Vagina (tissue), 2 donors: ENCODE measurements at places on chromosomes 6 and 20.

- no peak for DNase-seq
Measured at GRCh38 chr6:41497994-41498393, 48.2 kb upstream of the FOXP4 start.

GRCh38 chr20:44742304-44743079 is 3.2 kb upstream of the KCNK15 start:
- DNase-seq, result no peak

GRCh38 chr6:31489086-31489485 is 8.9 kb upstream of the MICB start:
- DNase-seq, result no peak

DNA sequence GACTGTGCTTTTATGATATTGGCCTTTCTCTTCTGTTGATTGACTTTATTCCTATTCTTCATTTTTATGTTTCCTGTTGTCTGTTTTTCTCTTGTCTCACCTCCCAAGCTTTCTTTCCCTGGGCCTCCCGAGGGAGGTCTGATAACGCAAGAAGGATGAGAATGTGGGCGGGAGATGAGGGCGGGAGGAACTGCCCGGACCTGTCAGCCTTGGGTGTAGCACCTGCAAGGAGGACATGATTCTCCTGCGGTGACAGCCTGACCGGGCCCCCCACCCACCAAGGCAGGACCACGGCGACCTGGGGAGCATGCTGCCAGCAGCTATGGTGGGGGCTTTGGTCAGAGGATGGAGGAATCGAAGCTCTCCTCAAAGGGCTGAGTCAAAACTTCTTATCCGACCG is 86.9 kb downstream of the PLEKHG1 start:
- no peak for DNase-seq

GRCh38 chr6:3484192-3484591 is 27.3 kb upstream of the SLC22A23 start:
- no peak for DNase-seq

GRCh38 chr6:151445482-151445881 is 6.4 kb downstream of the RMND1 start:
- DNase-seq, result no peak

GRCh38 chr6:152648105-152648504 is 10.9 kb upstream of the SYNE1 start:
- no peak for DNase-seq

DNA sequence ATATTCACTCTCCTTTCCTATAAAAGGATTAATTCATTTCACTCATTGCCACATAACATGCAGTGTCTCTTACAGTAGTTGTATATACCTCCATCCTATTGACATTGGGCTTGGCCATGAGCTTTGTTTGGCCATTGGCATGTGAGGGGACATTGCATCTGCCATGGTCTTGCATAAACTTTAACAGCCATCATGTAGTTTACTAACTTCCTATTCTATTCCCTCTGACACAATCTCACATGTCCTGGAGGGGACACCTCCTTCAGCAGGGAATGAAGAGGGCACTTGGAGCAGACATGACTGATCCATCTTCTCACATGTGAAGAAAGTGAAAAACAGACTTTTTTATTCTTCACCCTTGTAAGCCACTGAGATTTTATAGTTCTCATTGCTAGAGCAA is 115.5 kb upstream of the MARCKS start:
- no peak for DNase-seq

DNA sequence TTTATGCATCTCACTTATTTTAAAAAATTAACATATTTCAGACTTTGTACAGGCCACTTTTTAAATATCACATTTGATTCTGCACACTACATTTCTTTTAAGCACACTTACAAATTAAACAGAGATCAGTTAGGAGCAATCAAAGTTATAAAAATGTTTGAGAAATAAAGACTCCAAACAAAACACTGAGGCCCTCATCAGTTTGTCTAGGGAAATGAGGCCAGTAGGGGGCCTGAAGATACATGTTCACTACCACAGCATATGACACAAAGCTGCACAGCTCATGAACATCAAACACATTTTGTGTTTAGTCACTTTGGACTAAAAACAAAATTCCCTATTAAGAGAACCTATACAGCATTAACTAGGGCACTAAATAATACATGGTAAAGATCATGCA is 180.5 kb downstream of the PDE7B start:
- DNase-seq, result no peak

- no peak for DNase-seq
Measured at GRCh38 chr6:42551217-42551616, 12.6 kb upstream of the UBR2 start.

- DNase-seq, result no peak
Measured at GRCh38 chr6:89520736-89521135, 87.8 kb downstream of the ANKRD6 start.

DNA sequence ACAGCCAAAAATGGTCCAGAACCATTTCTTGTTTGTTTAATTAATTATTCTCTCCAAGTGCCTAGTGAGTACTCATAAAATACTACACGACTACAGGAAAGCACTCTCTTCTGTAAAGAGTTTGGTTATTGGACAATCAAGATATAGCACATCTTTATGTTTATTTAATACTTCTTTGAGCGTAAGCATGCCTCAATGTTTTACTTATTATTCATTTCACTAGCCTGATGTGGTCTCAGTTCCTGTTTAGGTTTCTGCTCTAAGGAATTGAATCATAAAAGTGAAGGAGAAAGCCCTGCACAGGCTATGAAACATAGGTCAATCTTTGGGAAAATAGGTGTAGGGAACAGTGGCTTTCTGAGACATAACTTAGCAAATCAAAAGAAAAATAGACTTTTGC is 45.9 kb upstream of the AIG1 start:
- DNase-seq, result no peak

- DNase-seq, result no peak
Measured at GRCh38 chr20:18647777-18648176, 59.9 kb downstream of the DTD1 start.

GRCh38 chr6:154605178-154605881 is 94.8 kb upstream of the CNKSR3 start:
- DNase-seq, result no peak

DNA sequence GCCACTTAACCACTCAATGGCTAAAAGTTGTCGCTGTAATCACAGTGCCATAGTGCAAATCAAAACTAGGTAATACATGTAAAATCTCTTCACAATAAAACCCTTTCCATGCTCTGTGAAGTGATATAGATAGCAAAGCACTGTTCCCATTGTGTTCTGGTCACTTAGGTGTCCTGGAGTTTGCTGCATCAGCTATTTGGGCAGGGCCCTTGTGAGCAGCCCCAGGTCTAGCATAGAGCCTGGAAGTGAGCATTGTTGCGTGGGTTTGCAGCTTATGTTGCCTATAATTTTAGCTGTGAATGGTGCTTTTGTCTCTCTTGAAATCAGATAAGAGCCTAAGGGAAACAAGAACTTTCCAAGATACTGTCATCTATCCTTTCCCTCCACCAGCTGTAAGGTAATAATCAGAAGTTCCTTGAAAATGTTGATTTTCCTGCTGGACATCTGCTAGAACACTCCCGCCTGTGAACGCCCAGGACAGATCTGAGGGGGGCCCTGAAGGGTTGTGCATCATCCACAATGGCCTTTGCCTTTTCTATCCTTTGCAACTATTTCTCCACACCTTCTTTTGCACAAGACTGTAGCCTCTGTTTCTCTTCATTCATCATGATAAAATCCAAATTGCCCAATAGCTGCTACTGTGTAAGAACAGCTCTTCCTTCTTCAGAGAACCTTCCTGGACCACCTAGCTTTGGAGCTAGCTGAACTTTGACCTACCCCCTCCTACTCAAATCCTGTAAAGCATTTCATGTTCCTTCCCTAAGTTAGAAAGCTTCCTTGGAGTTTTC is 57.0 kb downstream of the TNFAIP3 start:
- DNase-seq, result no peak

- no peak for DNase-seq
Measured at GRCh38 chr20:6703047-6703446, 64.4 kb upstream of the BMP2 start.

- no peak for DNase-seq
Measured at GRCh38 chr20:15848126-15848525, 725.1 kb downstream of the KIF16B start.

DNA sequence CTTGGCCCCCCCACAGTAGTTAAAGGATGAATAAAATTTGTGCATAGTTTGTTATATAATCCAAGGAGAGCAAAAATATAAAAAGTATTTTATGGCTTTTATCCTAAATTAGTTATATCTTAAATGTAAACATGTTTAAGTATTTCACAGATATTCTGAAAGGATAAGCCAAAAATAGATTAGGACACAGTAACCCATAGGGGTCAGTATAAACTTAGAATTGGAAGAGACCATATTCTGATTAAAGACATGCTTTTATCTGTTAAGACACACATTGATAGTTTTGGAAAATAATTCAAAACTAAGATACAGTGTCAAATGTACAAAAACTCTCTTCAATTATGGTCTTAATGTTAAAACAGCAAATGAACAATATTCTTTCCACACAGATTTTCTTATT is 4.5 kb upstream of the SERINC1 start:
- no peak for DNase-seq

- DNase-seq, result no peak
Measured at GRCh38 chr6:142300758-142301650, 803 bp upstream of the ADGRG6 start.

DNA sequence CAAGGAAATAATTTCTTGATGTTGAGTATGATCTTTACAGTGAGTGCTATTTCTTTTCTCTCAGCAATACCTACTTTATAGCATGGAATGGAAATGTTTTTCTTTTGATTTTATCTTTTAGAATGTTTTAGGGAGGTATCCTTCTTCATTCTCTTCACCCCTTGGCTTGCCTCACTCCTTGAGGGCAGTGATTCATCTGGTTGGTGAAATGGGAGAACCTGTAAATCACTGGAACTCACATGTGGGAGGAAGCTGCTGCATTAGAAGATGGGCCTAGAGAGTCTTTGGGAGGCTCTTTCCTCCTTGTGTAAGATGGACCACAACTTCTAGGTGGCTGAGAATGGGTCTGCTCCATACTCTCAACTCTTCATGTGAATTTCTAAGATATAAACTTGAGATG is 244.8 kb upstream of the SYNCRIP start:
- no peak for DNase-seq

DNA sequence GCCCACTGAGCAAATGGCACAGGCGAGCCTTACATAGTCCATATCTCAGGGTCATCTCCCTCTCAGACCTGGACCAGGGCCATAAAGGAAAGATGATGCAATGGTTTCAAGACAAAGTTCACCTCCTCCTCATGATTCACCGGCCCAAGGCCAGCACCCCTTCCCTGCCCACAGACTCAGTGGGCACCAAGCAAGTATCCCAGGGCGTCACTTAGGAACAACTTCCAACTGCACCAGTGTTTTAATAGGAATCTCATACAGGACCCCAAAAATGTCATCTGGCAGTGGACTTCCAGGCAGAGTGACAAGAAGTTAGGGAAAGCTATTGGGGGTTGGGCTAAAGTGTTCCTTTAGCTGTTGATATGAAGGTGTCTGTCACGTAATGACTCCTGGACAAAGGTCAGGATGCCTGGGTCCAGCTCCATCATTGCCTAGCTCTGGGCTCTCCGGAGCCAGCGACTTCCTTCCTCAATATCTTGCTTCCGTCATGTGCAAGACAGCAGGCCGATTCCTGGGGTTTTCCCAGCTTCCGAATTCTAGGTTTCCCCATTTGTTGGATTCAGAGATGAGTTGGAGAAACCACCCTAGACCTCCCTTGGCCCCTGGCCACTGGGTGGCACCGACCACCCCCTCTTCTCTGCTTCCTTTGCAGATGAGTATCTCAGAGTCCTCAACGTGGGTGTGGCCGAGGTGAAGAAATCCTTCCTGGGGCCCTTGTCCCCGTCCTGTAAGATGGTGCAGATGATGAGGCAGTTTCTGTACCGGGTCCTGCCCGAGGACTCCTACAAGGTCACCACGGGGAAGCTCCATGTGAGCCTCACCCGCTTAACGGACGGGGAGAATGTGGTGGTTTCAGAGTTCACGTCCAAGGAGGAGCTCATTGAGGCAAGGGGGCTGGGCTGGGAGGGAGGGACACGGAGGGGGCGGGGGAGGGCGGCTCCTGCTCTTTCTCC is 21.1 kb downstream of the PNPLA1 start:
- DNase-seq, result no peak
